Posterior cingulate gyrus (tissue), 11 donors: ENCODE measurements at places on chromosomes 12 and 14.

DNA sequence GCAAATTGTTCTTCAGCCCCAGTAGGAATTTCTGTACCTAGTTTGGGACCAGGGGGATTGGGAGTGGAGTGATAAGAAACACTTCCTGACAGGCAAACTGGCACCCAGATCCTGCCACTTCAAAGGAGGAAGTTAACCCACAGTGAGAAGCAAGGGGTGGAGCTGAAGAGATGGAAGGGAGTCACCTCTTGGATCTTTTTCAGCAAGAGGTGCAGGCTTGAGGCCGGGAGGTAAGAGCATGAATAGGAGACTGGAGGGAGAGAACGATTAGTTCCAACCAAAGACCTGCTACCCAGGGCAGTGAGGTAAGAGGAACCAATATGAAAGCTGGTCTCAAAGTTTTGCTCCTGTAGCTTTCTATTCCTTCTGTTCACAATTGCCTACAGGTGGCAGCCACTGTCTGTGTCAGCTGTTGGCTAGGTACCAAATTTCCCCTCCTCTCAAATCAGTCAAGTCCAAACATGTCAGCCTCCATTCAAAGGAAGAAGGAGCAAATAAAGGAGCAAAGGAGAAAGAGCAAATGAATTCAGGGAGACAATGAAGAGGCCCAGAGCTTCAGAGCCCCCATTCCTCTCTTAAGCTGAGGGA is 14.9 kb upstream of the TAC3 start:
- DNase-seq: no peak

- DNase-seq: no peak
Observed at GRCh38 chr12:124303579-124304313, 8.9 kb downstream of the RFLNA start.

DNA sequence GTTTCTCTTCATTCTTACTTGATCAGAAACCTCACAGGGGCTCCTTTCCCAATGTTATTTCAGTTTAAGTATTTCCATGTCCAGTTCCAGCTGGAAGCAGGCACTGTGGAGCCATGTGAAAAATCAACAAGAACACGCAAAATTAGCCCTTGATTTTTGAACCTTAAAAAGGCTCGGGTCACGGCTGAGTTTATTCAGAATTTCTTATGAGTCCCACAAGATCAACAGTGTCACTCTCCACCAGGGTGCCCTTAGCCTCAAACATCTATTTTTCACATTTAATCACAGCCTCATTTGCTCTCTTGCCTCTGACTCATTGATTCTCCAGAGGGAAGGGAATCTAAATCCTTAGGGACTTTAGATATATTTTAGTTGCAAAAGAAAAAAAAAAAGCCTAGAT is 157.7 kb upstream of the AVPR1A start:
- DNase-seq: no peak

- peak; percentile 42 for DNase-seq
Observed at GRCh38 chr14:68937471-68938270, 41.4 kb downstream of the ACTN1 start.

- no peak for DNase-seq
Observed at GRCh38 chr14:51660741-51661140, 9.0 kb downstream of the FRMD6 start.

- no peak for DNase-seq
Observed at GRCh38 chr14:79809849-79810612, 401.3 kb downstream of the DIO2 start.

- DNase-seq: no peak
Observed at GRCh38 chr12:130458341-130458740, 120.7 kb downstream of the PIWIL1 start.

DNA sequence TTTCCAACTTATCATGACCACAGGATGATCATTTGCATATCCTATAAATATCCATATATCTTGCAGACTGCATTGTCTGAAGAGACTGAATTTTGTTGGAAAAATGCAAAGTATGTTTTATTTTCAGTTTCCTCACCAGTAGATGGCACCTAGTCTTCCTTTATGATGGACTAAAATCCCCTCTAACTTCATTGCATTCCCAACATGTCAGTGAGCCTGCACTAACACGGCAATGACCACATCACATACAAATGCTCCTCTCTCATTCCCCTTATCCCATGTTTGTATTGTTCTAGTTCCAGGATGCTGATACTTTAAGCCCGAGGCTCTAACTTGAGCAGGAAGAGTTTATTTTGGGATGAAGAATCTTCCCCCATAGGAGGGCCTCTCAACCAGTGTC is 24.7 kb upstream of the MYBPC1 start:
- DNase-seq: no peak

GRCh38 chr12:59010118-59010517 is 89.8 kb upstream of the LRIG3 start:
- no peak for DNase-seq

GRCh38 chr14:83541147-83541546 is 1988.8 kb upstream of the FLRT2 start:
- no peak for DNase-seq

DNA sequence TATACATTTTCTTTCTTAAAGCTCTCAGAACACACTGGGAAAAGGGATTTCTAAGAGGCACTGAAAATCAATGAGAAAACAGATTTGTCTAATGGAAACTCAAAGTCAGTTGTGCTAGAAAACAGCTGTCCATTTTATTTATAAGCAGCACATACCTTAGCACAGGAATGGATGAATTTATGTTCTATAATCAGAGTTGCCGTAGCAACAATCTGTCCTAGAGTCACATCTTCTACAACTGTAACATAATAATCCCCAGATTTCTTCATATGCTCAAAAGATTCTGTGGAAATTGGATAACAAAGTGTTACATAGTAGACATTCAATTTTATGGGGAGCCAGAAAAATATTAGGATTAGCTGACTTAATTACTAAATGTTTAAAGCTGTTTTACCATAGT is 9.8 kb downstream of the GNPNAT1 start:
- no peak for DNase-seq

- DNase-seq: no peak
Observed at GRCh38 chr12:5718680-5719079, 226.4 kb downstream of the ANO2 start.

GRCh38 chr14:31051023-31051422 is 24.8 kb upstream of the STRN3 start:
- no peak for DNase-seq

DNA sequence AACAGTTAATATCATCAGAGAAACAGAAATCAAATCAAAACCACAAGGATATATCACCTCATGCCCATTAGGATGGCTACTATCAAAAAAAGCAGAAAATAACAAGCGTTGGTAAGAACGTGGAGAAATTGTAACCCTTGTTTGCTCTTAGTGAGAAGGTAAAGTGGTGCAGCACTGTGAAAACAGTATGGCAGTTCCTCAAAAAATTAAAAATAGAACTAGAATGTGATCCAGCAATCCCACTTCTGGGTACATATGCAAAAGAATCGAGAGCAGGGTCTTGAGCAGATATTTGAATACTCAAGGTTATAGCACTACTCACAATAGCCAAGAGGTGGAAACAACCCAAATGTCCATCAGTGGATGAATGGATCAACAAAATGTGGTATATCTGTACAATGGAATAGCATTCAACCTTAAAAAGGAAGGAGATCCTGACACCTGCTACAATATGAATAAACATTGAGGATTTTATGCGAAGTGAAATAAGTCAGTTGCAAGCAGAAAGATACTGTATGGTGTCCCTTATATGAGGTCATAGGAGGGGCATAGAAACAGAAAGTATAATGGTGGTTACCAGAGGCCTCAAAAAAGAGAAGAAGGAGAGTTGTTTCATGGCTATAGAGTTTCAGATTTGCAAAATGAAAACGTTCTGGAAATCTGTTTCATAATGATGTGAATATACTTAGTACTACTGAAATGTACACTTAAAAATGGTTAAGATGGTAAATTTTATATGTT is 131.0 kb upstream of the EEA1 start:
- no peak for DNase-seq

- DNase-seq: peak; percentile 55
Observed at GRCh38 chr12:108753976-108754375, 22.7 kb upstream of the CORO1C start.

GRCh38 chr12:117059156-117059555 is 40.1 kb downstream of the TESC start:
- DNase-seq: no peak

DNA sequence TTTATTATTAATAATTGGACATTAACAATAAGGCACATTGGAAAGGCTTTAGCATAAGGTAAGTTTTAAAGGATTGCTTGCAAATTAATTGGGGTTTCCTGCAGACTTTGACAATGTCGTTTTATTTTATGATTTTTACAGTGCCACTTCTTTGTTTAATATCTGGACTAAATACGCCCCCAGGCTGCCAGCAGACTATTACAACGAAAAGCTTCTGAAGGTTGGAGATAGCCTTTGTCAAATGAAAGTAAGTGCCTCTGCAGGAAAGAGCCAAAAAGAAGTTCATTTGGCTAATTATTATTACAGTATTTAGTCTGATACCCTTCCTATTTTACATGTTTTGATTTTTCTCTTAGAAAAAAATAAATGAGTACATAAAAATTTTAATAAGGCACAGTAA is 11.3 kb downstream of the CFAP54 start:
- no peak for DNase-seq

- DNase-seq: no peak
Observed at GRCh38 chr14:73773441-73774240, 59.5 kb upstream of the PNMA1 start.

DNA sequence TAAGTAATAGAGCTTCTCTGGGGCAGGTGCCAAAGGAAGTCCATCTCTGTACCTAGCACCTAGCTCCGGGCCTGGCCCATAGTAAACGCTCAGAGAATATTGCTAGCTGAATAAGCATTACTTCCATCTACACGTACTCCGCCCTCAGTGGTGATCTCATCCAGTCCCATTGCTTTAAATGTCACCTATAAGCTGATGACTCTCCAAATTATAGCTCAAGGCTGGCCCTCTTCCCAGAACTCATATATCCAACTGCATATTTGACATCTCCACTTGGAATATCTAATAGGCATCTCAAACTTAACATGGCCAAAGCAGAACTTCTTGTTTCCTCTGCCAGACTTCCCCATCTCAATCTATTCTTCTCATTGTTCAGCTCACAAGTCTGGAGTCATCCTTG is 6.9 kb upstream of the DYNLL1 start:
- no peak for DNase-seq

- DNase-seq: no peak
Observed at GRCh38 chr12:55974308-55974730, 441 bp downstream of the RAB5B start.

DNA sequence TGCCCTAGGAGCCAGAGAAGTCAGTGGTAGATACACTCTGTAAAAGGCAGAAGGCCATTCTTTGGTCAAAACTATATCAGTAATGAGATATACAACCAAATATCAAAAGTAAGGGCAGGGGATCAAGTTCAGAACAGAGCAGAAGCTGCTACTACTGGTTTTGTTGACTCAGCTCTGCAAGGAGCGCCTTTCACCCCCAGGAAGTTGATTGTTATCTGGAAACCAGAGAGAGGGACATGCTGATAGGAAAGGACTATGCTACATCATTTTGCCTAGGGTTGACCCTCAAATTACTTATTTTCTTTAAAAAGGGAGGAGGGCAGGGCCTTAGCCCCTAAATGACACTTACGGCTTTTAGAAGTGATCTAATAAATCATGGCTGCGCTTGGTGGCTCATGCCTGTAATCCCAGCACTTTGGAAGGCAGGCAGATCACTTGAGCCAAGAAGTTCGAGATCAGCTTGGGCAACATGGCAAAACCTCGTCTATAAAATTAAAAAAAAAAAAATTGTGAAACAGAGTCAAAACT is 194.0 kb downstream of the KLHL28 start:
- no peak for DNase-seq

GRCh38 chr14:72336311-72336980 is 404.2 kb downstream of the RGS6 start:
- DNase-seq: no peak

DNA sequence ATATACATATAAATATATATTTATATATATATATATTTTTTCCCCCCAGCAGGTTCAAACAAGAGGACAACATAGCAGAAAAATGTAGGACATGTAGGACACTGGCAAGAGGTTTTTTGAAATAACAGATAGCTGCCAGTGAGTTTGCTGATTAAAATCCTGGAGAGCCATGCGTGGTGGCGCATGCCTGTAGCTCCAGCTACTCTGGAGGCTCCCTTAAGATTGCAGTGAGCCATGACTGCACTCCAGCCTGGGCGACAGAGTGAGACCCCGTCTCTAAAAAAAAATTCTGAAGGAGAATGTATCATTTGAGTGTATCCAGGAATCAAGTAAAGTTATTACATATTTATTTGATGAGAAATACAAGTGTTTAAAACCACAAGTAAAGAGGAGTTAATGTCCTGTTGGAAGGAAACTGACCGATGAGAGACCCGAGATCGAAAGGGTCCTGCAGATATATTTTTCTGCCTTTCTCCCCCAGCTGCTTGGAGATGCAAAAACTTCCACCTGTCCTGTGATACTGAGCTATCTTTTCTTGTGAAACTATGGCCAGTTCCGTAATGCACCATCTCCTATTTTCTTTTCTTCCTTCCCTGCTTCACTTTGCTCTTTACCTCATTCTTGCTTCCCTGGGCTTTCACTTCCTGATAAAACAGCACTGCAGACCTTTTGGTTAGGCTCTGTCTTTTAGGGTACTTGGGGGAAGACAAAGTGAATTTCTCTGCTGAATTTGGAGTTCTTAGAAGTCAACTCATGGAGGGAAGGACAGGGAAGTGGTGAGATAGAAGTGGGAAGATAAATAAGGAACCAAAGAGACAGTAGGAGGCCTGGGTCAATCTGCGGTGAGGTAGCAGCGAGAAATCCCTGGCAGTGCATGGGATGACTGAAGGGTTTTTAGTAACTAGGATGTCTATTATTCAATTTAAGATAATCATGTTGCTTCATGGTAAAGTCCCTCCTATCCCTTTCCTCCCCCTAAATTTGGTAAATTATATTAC is 41.2 kb upstream of the SLC2A13 start:
- DNase-seq: no peak

- no peak for DNase-seq
Observed at GRCh38 chr12:12323591-12323990, 26.5 kb downstream of the MANSC1 start.

DNA sequence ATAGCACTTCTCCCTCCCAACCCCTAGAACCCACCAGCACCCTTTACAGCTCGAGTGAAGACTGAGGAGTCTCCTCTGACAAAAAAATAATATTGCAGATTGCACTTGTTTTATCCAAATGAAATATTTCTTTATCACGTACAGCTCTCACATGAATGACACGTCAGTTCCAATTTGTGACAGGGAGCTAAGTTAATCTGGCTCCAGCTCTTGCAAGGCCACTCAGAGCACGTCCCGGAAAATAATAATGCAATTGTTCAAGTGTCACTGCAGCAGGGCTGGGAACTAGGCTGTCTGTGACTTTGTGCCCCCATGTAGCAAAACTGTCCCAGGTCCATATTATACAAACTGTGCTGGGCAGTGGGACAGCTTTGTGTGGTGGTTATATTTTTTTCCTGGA is 539.6 kb downstream of the VRK1 start:
- DNase-seq: no peak

- DNase-seq: no peak
Observed at GRCh38 chr14:48546996-48547395, 871.6 kb upstream of the MDGA2 start.

- no peak for DNase-seq
Observed at GRCh38 chr12:14460212-14460841, 94.8 kb downstream of the ATF7IP start.

- DNase-seq: no peak
Observed at GRCh38 chr14:97713023-97713422, 915.8 kb downstream of the VRK1 start.

- DNase-seq: no peak
Observed at GRCh38 chr12:47328831-47329545, 249.2 kb upstream of the AMIGO2 start.

GRCh38 chr14:40248671-40249070 is 816.4 kb upstream of the FBXO33 start:
- no peak for DNase-seq

- no peak for DNase-seq
Observed at GRCh38 chr12:1763153-1763552, 57.2 kb upstream of the LRTM2 start.

- DNase-seq: no peak
Observed at GRCh38 chr14:21874946-21875345, 201.3 kb upstream of the OR4E1 start.
